ENCODE measurements at places on chromosomes 13 and 19.

DNA sequence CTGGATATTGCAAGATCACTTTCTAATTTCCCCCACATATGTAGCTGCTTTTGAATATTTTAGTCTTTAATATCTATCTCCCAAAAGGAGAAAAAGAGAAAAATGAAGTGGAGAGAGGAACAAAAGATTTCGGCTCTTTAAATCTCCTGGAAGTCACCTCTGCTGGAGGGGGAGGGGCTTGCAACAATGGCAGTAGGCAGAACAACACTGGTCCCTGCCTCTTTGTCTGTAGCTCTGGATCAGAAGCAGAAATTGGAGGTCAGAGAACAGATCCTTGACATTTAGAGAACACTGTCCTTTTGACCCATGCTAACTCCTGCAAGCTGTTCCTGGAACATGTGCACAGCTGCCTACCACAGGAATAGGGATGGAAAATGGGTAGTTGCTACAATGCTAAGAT, 86.7 kb upstream of the GPR12 start:
- DNase-seq, result no peak

DNA sequence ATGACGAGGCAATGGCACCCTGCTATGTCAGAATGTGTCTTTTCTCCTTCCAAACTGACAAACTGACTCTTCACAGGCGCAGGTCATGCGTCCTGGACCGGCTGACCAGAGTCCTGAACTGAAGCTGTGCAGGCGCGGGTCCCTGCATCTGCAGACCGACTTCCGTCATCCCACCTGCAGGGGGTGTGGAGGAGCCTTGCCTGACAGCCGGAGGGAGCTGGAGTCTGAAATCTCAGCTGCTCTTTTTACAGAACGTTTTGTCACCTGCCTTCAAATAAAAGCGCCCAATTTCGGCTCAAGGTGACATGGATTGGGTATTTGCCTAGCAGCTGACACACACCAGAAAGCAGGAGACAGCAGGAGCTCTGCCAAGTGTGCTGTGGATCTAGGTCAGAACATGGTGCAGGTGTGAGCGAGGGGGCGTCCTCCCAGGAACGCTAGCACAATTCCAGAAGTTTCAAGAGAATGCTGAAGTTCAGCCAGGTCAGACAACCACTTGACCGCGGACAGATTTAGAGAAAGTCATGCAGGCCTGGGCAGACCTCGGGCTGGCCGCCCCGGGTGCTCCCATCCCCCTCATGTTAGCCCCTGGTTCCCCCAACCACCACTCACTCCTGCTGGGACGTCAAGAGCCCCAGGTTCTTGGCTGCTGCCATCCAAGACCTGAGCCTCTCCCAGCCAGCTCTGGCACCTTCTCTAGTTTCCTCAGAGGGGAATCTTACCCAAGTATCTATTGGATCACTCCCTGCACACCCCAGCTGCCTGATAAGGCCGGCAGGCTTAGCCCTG, 32.8 kb downstream of the ELL start:
- no peak for DNase-seq

DNA sequence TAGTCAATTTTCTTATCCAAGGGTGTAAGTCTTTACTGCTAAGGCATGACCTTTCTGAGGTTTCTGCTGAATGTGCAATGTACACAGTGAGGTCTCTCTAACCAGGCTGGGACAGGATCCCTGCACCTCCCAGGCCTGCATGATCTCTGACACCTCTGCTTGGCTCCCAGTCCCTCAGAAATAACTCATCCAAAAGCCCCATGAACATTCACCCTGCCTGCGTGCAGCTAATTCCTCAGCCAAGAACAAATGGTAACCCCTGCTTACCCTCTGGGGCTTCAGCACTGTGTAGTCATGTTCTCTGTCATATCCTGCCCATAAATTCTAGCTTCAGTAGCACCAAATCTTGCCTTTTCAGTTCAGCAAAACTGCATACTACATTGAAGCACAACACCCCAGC, 1146.3 kb upstream of the MIR17HG start:
- no peak for DNase-seq

- no peak for DNase-seq
Measured at GRCh38 chr13:83716121-83716520, 166.2 kb downstream of the SLITRK1 start.

GRCh38 chr19:43818500-43818899, 8.6 kb upstream of the ZNF283 start:
- no peak for DNase-seq

GRCh38 chr13:50513300-50513877, 330.1 kb downstream of the DLEU7 start:
- DNase-seq, result no peak

DNA sequence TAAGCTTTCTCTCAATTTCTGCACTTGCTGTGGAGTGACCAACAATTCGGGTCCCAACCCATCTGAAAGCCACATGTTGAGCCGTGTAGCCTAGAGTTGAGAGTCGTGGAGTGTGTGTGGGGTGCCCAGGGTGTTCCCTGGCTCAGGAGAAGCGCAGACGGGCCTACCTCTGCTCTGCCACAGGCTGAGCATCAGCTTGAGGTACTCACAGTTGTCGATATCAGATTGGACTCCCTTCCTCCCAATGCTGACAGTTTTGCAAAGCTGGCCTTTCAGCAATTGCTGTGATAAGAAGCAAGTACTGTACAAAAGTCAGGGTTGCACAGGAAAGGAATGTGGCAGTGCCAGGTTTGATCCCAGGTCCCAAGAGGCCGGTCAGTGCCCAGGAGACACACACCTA, 133.4 kb upstream of the SPACA7 start:
- no peak for DNase-seq

- DNase-seq, result no peak
Measured at GRCh38 chr19:50719566-50719965, at the start of gene SHANK1. TSS of gene SHANK1 (minus strand) at chr19:50719802. CDS start at chr19:50716919, 2,883 bp downstream.

DNA sequence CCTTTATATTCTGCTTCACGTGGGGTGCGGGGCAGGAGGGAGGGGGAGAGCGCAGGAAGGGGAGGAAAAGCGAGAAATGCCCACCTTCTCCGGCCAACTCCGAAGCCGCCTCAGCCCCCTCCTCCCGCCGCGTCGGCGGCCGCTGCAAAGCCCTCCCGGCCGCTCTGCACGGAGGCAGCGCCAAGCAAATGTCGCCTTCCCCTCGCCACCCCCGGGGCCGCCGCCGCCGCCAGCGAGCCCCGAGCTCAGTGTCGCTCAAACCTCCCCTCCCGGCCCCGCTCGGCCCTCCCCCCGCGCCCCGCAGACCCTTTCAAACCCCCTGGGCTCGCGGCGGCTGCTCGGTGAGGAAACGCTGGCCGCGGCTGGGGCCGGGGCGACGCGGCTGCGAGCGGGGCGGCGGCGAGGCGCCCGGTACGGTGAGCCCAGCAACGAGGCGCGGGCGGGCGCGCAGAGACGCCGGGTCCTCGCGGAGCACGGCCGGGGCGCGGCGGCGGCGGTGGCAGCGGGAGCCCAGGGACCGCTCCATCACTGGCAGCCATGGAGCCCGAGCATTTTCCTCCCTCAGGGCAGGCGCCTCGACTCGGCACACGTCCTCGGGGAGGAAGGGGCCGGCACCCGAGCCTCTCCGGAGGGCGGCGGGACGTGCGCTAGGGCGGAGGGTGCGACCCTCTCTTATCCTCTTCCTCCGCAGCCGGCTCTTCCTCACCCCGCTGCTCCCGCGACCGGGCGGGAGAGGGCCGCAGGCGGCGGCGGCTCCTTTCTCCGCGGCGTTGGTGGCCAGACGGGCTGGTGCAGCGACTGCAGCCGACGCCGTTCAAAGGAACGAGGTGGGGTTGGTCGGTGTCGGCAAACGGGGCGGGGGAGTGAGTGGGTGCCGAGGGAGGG, 463 bp upstream of the TSC22D1 start:
- peak; percentile 38 for DNase-seq

DNA sequence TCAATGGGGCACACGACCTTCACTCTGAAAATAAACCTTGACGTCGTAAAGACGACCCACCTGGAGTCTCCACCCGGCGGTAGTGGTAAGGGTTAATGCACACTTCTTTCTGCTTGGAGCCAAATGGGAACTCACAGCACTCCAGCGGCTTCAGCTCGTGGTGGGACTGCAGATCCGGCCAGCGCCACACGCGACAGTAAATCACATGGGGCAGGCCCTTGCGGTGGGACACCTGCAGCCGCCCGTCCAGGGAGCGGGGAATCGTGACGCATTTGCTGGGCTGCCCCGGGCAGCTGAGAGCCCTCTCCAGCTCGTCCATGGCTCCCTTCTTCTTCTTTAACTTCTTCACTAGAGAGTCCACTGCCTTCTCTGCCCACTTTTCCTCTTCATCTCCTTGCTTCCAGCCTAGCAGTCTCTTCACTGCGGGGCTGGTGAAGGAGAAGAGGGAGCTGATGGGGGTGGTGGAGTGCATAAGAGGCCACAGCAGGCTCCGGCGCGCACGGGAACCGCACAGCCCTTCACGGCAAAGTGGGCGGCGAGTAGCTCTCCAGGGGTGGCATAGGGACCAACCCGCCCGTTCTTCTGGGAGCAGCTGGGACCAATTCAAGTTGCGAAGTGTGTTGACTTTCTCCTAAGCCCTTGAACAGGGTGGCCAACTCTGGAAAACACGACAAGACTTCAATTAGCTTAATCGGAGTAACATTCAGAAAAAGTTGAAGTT, 40.7 kb downstream of the SMAD9 start:
- no peak for DNase-seq

DNA sequence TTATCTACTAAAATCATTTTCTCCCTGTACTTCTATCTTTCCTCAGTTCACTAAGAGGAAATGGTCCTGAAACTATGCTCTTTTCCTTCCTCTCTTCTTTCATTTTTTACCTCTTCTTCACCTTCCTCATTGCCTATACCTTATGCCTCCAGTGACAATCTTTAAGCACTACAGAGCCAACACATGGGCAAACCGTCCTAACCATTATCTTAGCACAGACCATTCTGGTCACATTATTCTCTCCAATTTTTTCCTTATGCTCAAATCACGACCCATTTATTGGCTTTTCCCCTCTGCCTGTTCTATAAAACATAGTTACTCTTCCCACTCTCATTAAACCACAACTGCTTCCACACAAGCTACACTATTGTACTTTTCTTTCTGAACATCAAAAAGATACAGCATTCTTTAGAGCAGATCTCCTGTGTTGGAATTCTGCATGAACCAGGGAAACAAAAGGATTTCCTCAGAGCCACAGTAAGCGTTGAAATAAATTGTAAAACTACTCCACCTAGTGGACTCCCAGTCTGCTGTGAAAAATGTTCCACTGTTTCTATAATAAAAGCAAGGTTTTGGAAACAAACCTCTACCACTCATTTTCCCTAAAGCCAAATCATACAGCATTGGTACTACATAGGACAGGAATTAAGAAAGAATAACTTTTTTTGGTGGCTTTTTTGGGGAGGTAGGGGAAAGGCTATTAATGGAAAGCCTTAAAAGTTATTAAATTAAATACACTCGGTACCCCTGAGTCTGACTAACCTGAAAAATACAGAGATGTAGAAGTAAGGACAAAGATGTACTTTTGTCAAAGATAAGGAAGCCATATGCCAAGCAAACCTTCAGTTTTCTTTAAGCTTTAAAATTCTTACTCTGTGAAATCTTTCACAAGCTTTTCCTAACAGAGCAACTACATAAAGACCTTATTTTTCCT, 19.5 kb downstream of the NUFIP1 start:
- no peak for DNase-seq

- no peak for DNase-seq
Measured at GRCh38 chr13:92989301-92989700, 237.3 kb upstream of the GPC6 start.

- no peak for DNase-seq
Measured at GRCh38 chr19:33509774-33510173, 11.8 kb downstream of the PEPD start.

- no peak for DNase-seq
Measured at GRCh38 chr13:113979791-113980471, 6.1 kb upstream of the C13orf46 start.

DNA sequence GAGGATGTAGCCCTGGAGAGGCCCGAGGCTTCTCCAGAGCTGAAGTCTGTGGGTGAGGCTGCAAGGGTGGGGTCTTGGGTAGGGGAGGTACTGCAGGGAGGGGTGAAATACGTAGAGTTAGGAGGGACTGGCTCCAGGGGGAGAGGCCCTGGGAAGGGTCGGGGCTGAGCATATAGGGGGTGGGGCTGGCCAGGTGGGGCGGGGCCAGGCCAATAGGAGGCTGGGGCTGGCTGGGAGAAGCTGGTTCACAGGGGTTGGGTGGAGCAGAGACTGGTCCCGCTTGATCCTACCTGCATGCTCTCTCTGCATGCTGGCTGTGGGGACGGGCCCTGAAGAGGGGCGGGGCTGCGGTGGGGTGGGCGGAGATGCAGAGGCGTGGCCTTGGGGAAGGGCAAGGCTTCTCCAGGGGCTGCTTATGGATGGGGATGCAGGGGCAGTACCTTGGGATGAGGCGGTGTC, 51.9 kb downstream of the CELF5 start:
- DNase-seq, result peak; percentile 69

GRCh38 chr19:44002212-44002565, 568 bp upstream of the ZNF230 start:
- no peak for DNase-seq

GRCh38 chr19:42185277-42185676, 32.2 kb downstream of the DEDD2 start:
- DNase-seq, result peak; percentile 42

GRCh38 chr19:39193803-39194202, 3.0 kb upstream of the NCCRP1 start:
- no peak for DNase-seq

DNA sequence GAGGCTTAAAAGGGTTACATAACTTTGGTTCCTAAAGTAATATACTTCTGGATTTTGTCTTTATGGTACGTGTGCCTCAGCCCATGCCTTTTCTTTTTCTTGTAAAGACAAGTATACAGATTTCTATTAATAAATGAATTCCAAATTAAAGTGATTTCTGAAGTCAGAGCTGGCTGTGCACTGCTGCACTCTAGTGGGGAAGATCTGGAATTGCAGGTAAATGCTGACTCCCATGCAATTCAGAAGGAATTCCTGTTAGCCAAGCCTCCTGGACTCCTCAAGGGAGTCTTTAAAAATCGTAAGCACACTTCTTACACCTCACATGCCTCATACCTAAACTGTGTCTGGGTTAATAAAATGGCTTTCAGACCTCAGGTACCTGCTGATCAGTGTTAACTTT, 118.4 kb upstream of the SLC7A1 start:
- DNase-seq, result peak; percentile 7

DNA sequence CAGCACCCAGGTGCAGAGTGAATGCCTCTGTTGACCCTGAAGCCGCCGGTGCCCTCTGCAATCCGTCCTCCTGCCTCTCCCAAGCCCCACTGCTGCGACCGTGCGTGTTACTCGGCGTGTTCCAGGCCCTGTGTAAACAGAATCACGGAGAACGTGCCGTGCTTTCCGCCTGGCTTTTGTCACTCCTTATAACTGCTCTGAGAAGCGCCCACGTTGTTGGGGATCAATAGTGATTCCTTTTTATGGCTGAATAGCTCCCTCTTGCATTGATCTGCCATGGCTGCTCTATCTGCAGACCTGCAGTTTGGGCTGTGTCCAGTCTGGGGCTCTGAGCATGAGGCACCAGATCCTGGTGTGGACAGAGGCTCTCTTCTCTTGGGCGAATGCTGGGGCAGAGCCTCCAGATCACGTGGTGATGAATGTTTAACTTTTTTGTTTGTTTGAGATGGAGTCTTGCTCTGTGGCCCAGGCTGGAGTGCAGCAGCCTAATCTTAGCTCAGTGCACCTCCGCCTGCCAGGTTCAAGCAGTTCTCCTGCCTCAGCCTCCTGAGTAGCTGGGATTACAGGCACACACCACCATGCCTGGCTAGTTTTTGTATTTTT, 15.8 kb downstream of the ADPRHL1 start:
- DNase-seq, result no peak
